ENCODE measurements at places on chromosomes 6 and 20.

DNA sequence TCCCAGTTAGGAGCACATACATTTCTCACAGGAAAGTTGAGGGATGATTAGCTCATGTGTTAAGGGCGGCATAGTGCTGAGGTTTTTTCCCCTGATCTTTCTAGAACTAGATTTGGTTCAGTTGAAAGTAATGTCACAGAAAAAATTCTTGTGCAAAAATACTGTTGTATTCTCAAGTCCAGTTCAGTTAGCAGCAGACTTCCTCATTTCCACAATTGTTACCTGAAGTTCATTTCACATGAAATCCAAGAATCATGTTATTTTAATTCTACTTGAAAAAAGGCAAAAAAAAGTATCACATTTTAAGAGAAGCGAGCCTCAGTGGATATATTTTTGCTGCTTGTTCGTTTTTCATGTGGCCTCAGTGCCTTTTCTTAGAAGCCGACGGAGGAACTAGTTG is 227.8 kb downstream of the TMEM242 start:
- no peak for DNase-seq

- no peak for DNase-seq
These were observed 211.4 kb upstream of the SMLR1 start for GRCh38 chr6:130615816-130616215.

DNA sequence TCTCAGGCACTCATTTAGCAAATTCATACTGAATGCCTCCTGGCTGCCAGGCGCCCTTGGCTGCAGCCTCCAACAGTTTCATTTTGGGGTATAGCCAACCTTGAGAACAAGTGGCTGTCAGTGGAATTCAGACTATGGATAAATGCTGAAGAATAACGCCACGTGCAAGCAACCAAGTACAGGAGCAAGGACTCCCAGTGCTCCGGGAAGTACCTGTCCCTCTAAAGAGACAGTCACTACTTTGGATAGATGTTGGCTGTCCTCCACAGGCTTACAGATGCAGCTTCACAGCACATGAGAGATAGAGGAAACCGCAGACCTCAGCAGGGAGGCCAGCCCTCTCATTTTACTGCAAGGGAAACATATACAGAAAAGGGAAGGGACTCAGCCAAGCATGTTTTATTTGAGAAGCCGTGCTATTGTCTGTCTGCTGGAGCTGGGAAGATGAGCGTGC is 658.2 kb downstream of the PTPRT start:
- no peak for DNase-seq

DNA sequence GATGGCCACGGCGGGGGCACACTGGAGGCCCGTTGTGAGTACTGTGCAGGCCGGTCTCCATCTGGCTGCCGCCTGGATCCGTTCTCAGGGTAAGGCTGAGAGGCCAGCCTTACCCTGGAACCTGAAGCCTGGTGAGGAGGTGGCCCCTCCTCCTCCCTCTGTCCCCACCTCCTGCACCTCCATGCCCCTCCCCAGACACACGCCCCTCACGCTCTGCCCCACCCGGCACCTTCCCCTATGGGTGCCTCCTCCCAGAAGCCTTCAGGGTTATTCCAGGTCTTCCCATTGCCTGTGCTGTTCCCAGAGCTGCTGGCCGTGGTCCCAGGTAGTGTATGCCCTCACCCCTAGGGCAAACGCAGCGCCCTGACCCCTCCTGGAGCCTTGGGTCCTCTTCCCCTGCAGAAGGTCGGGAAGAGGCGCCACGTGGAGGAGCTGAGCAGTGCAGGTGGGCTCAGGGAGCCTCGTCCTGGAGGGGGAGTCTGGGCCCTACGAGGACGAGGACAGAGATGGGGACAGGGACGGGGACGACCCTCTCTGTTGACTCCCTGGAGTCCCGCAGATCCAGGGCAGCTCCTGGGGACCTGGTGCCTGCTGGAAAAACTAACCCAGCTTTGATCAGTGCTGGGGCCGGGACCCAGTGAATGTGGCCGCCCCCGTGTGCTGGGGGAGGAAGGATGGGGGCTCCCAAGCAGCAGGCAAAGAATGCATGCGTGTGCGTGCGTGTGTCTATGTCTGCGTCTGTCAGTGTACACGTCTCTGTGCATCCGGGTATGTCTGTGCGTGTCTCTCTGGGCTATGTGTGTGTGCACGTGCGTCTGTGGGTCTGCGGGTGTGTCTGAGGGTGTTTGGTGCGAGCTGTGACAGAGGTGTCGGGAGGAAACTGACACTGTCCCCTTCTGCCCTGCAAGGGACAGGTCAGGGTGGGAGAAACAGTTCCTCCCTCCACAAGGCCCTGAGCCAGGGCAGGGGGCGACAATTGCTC is 8.2 kb upstream of the HRH3 start:
- no peak for DNase-seq

DNA sequence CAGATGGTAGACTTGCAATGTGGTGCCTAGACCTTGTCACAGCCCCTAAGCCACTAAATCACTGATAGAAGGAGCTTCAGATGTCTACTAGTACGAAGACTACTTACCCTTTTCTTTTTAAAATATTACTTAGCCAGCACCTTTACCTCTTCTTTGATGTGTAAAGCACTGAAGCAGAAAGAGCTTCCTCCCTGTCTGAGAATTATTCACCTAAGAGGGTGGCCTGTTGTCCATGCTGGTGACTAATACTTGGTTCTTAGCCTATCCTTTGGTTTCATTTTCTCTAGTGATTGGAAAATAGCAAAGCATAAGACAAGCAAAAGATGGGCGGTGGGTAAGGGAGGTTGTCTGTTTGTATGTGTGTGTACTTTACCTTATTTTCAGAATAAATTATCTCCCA is 794.6 kb downstream of the TFAP2A start:
- no peak for DNase-seq
